ENCODE measurements at places on chromosomes 3 and 15. TPM values are rescaled to one million over a fixed set of nuclear protein-coding genes. Genes with fewer than 3 reads are reported as not detected.

DNA sequence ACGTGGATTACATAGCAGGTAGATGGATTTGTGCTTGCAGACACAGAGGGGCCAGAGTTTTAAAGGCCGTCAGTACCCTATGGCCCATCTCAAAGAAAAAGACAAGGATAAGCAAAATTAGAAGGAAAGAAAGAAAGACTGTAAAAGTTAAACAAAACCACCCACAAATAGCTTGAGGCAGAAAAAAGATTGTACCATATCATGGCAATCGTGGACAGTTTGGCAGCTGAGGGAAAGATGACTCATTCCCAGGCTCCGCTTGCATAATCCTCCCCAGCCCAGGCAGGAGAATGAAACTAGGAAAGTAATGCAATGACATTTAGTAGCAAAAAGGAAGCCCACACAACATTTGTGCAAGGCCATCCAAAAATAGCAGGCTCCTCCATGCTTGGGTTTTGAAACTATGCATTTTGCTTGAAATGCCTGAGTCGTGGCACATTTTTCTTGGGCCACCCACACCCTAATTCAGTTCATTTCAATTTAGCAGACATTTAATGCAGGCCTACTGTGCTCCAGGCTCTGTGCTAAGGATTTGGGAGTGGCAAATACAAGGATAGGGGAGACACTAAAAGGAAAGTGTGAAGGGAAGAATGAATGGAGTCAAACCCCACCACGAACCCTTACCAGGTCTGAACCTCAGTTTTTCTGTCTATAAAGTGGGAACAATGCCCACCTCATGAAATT is 40.9 kb upstream of the SMAD3 start:
- H3K27ac ChIP-seq, result no peak overlapping the region
- H3K4me3 ChIP-seq, result no peak overlapping the region
- H3K27me3 ChIP-seq, result no peaks in the 10 kb centered on the region
- no peaks in the 10 kb centered on the region for H3K36me3 ChIP-seq
- H3K4me1 ChIP-seq, result peaks cover 49% of the 10 kb centered on the region

Gene CD80
- total RNA-seq, result not detected

DNA sequence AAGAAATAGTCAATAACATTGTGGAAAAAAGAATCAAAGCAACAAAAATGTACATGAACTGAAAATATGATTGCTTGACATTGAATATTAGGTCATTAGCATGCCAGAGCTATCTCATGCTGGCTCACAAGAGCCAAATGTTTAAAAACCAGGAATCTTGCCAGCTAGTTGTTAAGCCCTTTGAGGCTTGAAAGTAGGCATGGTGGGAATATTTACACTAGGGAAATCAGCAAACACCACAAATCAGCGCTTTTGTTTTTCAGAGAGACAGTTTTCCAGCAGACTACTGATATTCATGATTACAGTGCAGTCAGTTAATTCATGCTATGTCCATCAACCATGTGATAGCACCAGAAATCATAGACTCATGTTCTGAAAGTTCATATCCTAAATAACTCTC is 144.8 kb downstream of the ARPP21 start:
- H3K27me3 ChIP-seq, result no peaks in the 10 kb centered on the region
- no peak overlapping the region for H3K27ac ChIP-seq
- H3K4me3 ChIP-seq, result no peak overlapping the region
- no peaks in the 10 kb centered on the region for H3K4me1 ChIP-seq
- H3K36me3 ChIP-seq, result no peaks in the 10 kb centered on the region

Gene SYNPR
- 0.85 TPM for total RNA-seq

Gene ACSBG1
- total RNA-seq, result 5.8 TPM

DNA sequence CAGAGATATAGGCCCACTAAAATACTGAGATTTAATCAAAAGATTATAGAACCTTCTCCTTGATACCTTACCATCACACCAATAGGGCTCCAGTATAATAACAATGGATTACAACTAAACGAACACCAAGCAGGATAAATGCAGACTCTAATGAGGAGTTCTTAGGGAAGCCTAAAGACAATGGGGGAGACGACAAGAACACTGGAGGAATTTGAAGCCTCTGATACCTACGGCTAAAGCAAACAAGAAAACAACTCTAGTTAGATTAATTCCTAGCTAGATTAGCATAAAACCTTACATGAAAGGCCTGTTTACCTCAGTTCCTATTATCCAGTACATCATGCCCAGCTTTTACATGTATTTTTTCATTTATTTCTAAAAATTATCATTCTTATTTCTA is 35.1 kb downstream of the NGLY1 start:
- H3K4me1 ChIP-seq, result peaks cover 25% of the 10 kb centered on the region
- no peak overlapping the region for H3K27ac ChIP-seq
- peaks cover 31% of the 10 kb centered on the region for H3K36me3 ChIP-seq
- H3K27me3 ChIP-seq, result no peaks in the 10 kb centered on the region

- no peaks in the 10 kb centered on the region for H3K27me3 ChIP-seq
- H3K27ac ChIP-seq, result no peak overlapping the region
Measured at GRCh38 chr3:30428251-30428650, 178.2 kb upstream of the TGFBR2 start.

Gene CCRL2
- total RNA-seq, result not detected

Gene INKA1
- 1.4 TPM for total RNA-seq

Gene SMCO1
- not detected for total RNA-seq

Gene SAMD7
- total RNA-seq, result not detected

DNA sequence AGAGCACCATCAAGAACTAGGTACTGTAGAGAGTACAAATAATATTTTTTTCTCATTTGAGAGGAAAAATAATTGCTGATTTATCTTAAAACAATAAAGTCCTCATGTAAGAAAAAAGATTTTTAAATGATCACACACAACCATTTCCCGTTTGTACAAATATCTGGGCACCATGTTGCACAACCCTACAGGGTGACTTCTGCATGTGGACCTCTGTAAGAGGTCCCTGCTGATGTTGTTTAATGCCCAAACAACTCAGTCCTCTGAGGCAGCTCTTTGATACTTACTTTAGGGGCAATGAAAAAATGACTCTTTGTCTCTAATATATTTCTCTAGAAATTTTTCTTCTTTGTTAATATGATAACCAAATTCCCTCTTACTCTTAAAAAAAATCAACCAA is 168.1 kb upstream of the SATB1 start:
- H3K27me3 ChIP-seq, result no peaks in the 10 kb centered on the region
- no peak overlapping the region for H3K4me3 ChIP-seq
- peaks cover 29% of the 10 kb centered on the region for H3K4me1 ChIP-seq
- no peak overlapping the region for H3K27ac ChIP-seq
- peaks cover 16% of the 10 kb centered on the region for H3K36me3 ChIP-seq

- no peak overlapping the region for H3K27ac ChIP-seq
- H3K4me3 ChIP-seq, result no peak overlapping the region
- H3K36me3 ChIP-seq, result peaks cover 56% of the 10 kb centered on the region
- DNase-seq, result no peak
Measured at GRCh38 chr3:69033470-69033869, 18.7 kb downstream of the TMF1 start.

Gene IL17RB
- 5.6 TPM for total RNA-seq

GRCh38 chr15:40691737-40692136 is 3.2 kb upstream of the RAD51 start:
- no peak for DNase-seq
- no peaks in the 10 kb centered on the region for H3K27me3 ChIP-seq
- H3K27ac ChIP-seq, result no peak overlapping the region
- peaks cover 20% of the 10 kb centered on the region for H3K36me3 ChIP-seq
- H3K4me3 ChIP-seq, result no peak overlapping the region

DNA sequence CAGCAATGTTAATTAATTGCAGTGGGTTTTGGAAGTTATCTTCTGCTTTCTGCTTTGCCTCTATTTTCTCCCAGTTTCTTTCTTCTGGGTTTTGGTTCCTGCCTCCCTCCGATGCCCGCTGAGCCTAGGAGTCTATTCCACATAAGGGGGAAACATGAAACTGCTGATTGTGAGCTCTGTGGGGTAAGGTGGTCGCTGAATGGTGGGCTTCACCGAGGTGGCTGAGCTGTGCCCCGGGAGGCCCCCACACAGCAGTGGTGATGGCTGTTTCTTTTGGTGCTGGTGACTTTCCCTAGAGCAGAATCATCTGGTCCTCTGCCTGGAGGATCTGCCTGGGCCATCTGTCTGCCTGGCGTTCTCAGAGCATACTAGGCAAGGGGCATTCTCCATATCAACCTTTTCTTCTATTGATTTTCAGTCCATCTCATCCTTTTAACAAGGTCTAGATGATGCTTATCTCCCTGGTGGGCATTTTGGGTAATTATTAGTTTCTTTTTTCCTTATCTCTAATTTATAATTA is 68.8 kb upstream of the ATP2B2 start:
- H3K4me3 ChIP-seq, result no peak overlapping the region
- H3K27me3 ChIP-seq, result no peaks in the 10 kb centered on the region
- no peak for DNase-seq
- H3K27ac ChIP-seq, result no peak overlapping the region
- H3K36me3 ChIP-seq, result no peaks in the 10 kb centered on the region

- peaks cover 4% of the 10 kb centered on the region for H3K36me3 ChIP-seq
- H3K27ac ChIP-seq, result no peak overlapping the region
- DNase-seq, result no peak
- H3K4me3 ChIP-seq, result no peak overlapping the region
- H3K27me3 ChIP-seq, result no peaks in the 10 kb centered on the region
- peaks cover 6% of the 10 kb centered on the region for H3K4me1 ChIP-seq
Measured at GRCh38 chr3:176987901-176988650, 209.2 kb downstream of the TBL1XR1 start.

Gene RTP3
- not detected for total RNA-seq

DNA sequence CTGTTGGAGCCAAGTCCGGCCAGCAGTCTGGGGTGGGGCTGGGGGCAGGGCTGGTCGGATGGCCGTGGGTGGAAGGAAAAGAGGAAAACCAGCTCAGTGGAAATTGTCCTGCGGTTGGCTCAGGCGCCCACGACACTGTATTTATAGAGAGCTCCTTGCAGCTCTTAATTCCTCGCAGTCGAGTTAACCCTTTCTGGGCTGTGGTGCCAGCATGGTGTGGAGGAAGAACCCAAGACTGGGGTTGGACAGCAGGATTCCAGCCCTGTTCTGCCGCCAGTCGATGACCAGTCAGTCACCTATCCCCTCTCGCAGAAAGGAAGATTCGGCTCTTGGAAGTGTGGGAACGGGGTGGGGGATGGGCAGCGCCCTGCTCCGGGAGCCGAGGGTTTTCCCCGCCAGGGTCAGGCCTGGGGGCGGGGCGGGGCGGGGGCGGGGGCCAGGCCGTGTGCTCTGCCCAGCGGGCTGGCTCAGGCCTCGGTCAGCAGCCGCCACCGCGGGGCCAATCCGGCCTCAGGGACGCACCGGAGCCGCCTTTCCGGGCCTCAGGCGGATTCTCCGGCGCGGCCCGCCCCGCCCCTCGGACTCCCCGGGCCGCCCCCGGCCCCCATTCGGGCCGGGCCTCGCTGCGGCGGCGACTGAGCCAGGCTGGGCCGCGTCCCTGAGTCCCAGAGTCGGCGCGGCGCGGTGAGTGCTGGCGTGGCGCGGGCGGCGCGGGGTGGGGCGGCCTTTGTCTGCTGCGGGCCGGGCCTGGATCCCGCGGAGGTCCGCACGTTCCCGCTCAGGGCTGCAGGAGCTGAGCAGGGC is at the start of gene CD276:
TSS of gene CD276 (plus strand) at position 607 of the 804 bp plus-strand sequence. CDS start 15,257 bp downstream, outside the sequence.
- peaks cover 35% of the 10 kb centered on the region for H3K4me1 ChIP-seq
- peak within 1 kb of the TSS; percentile 85 for H3K27ac ChIP-seq
- H3K36me3 ChIP-seq, result no peaks in the 10 kb centered on the region
- peak; percentile 80 for DNase-seq
- H3K4me3 ChIP-seq, result peak within 1 kb of the TSS; percentile 81

Gene BHLHE40
- total RNA-seq, result 7.5 TPM

DNA sequence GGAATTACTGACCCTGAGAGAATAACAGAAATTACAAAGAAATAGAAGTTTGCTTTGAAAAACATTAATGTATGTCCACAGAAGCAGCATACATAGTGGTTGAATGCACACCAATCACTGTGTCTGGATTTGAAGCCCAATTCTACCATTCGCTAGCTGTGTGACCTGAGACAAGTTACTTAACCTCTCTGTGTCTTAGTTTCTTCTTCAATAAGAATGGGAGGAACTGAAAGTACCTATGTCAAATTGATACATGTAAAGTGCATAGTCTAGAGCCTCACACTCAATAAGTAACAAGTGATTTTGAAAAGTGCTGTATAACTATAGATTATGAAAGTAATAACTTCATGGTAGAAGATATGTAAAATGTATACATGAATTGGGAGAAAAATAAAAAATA is 457.8 kb downstream of the FOXP1 start:
- H3K27me3 ChIP-seq, result no peaks in the 10 kb centered on the region
- DNase-seq, result no peak
- H3K4me1 ChIP-seq, result peaks cover 56% of the 10 kb centered on the region
- no peaks in the 10 kb centered on the region for H3K36me3 ChIP-seq
- no peak overlapping the region for H3K27ac ChIP-seq
- no peak overlapping the region for H3K4me3 ChIP-seq

Gene SPG11
- 54.3 TPM for total RNA-seq

DNA sequence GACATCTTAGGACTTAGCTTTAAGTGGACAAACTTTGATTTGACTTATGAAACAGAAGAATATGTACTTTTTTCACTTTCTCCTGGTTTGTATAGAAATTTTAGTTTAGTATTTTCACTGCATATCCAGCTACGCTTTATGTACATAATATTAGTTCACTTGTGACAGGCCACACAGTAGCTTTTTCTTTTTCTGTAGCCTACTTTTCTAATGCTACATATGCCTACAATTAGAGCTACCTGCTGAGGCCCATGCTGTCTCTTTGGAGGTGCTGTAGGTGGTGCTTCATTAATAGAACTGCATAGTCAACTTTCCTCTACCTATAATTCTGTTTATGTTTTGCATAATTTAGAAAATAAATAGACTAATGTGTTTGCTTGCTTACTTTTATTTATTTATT is 191.6 kb downstream of the NLGN1 start:
- H3K4me3 ChIP-seq, result no peak overlapping the region
- no peak overlapping the region for H3K27ac ChIP-seq
- peaks cover 30% of the 10 kb centered on the region for H3K4me1 ChIP-seq
- no peak for DNase-seq
- H3K27me3 ChIP-seq, result no peaks in the 10 kb centered on the region
- peaks cover 11% of the 10 kb centered on the region for H3K36me3 ChIP-seq

- peak overlapping the region; percentile 54 for H3K27ac ChIP-seq
- H3K27me3 ChIP-seq, result no peaks in the 10 kb centered on the region
- peaks cover 18% of the 10 kb centered on the region for H3K4me1 ChIP-seq
- H3K36me3 ChIP-seq, result peaks cover 10% of the 10 kb centered on the region
Measured at GRCh38 chr15:85534031-85534430, 153.6 kb downstream of the AKAP13 start.

DNA sequence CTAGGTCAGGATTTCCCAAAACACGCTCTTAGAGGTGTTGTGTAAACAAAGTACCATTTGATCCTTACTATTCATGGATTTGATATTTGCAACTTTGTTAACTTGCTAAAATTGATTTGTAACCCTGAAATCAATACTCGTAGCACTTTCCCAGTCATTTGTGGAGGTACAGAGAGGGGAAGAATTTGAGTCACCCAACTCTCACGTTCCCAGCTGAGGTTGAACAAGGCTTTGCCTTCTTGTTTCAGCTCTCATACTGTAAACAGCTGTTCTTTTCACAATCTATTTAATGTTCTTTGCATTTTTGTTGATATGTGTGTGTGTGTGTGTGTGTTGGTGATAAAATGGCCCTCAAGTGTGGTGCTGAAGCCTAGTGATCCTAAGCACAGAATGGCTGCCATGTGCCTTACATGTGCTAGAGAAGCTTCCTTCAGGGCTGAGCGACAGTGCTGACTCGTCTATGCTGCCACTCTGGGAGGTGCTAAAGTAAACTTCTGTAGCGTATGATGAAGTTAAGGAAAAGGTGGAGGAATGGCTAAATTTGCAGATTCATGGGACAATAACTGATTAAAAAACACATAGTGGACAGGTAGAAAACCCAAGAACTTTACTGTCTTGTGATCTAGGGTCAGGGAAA is 173.2 kb downstream of the APBA2 start:
- H3K4me1 ChIP-seq, result peaks cover 42% of the 10 kb centered on the region
- DNase-seq, result no peak
- H3K27me3 ChIP-seq, result no peaks in the 10 kb centered on the region
- H3K27ac ChIP-seq, result no peak overlapping the region
- peaks cover 11% of the 10 kb centered on the region for H3K36me3 ChIP-seq

Gene BCHE
- total RNA-seq, result 1.7 TPM

Gene ZPLD1
- total RNA-seq, result not detected
